Activated CD8-positive, alpha-beta T cell treated with anti-CD3 and anti-CD28 coated beads, Interleukin-2, amount 10 ng/mL, durations not matched to agents 7 days and 5 days (primary cell): ENCODE measurements at places on chromosomes 5 and 9.
A peak's percentile ranks its signal among the peaks of the same experiment; 100 is the strongest.

GRCh38 chr9:113724202-113724601 is 151.9 kb upstream of the ZNF618 start:
- no peak for DNase-seq

GRCh38 chr9:91963711-91964240 is 13.7 kb upstream of the ROR2 start:
- no peak for DNase-seq

DNA sequence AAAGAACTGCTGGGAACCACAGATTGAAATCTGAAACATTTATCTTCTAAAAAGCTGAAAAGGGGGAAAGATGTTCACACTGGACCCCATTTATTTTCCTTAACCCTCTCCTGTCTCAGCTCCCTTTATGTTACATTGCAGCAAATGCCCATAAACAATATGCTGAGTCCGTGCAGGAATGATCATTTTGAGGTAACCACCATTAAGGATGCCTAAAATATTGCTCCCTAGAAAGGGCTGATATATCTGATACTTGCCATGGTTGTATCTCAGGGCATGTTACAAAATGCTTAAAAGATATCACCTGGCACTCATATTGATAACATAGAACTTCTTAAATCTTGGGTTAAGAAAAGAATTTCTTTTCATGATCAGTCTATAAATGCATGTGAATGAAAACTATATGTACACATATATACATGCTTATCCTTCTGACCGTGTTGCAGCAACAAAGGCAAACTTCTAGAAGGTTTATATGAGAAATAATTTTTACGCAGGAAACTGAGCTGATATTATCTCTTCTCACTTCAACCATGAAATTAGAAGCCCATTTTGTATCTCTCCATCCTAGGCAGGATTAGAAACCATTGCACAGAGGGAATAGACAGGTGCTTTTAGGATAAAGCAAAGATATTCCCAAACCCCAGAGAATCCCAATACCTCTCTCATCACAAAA is 362.7 kb upstream of the SLC30A5 start:
- no peak for DNase-seq

DNA sequence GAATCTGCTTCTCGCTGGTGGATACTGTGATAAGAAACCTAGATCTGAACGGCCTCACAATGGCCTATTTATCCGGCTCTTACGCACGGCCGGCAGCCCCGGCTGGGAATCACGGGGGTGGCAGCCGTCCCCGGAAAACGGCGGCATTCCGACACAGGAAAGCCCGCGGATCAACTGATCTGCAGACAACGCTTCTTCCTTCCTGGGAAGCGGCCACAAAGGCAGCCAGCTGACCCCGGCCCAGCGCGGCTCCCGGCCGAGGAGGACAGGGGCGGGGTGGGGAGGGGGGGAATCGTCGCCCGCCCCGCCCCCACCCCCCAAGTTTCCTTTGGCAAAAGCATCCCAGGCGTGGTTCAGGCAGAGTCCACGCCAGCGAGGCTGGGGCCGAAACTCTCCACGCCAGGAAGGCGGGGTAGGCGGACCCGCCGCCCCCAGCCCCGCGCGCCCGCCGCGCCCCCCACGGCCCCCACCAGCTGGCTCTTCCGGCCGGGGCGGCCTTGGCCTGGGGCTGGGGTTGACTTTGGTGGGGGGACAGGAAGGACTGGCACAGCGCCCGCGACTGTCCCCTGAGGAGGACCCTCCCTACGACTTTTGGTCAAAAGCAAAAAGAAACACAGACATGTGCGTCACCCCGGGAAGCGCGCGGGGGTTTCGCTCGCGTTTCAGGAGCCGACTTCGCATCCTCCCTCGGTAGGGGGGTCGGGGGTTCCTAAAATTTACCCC is 247.7 kb upstream of the ANKRD55 start:
- DNase-seq: peak; percentile 25

DNA sequence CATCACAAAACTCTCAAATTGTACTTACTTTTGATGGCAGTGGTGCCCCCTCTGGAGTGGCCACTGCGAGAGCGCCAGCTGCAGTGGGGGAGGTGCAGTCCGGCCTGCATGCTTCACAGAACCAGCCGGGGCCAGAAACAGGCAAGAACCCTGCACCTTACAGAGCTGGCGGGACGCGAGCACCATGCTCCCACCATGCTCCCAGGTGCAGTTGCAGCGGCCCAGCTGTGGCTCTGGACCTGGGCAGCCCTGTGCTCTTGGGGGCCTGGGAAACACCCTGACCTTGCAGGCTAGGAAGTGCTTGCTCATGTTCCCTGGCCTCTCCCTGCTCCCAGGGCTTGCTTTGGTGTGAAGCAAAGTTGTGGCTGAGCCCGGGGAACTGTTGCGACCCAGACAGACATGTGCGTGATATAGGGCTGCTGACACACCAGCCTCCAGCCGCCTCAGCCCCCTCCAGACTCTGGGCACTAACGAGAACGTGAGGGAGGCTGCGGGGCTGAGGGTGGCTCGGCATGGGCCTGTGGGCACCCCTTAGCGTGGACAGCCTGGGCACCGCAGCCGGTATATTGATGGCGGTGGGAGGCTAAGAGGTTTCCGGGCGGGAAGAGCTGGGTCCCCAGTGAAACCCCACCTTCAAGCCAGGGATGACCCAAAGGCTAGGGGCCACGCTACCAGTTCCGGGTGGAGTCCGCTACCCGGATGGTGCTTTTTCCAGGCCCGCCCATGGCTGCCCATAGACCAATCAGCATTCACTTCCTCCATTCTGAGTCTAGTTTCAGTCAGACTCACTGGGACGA is 1809.9 kb upstream of the ACO1 start:
- DNase-seq: no peak

DNA sequence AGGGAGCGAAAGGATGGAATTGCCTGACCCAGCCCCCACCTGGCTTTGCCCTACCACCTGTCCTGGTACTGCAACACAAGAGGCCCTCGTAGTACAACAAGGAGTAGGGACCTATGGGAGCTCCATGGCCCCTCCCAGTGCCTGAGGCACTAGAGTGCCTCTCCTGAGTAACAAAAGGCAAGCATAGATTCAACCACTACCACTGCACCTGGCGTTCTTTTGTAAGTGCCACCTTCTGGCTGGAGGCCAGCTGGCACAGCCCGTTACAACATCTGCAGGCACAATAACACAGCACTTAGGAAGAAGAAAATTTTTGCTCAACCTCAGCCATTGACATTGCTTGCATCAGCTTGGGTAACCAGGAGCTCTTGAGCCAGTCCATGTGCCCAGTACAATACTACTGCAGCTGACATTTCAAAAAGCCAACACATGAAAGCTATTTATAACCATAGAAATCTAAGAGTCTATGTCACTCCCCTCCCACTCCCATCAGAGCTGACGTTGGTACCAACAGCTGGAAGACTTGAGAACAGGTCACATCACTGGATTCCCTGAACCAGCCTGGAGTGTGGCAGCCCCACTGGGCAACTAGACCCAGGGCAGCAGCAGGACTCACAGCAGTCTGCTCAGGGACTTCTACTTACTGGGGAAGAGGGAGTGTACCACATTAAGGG is 17.7 kb upstream of the FAM174A start:
- no peak for DNase-seq

- DNase-seq: no peak
Observed at GRCh38 chr5:135386886-135387628, 12.0 kb downstream of the MACROH2A1 start.

DNA sequence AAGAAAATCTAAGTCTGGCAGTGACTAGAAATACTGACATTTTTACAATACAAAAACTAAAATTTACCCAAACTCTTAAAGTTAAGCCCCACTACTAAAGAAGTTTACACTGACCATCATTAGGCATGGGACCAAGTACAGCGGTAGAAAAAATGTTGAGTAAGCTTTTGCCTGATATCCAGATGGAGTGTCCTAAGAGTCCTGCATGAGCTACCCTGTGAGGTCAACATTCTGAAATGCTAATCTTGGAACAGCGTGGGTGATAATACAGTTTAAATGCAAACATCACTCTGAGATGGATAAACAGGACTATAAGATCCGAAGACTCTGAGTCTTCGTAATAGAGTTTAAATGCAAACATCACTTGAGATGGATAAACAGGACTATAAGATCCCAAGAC is 189.7 kb downstream of the DCP2 start:
- no peak for DNase-seq

GRCh38 chr5:170557314-170557713 is 53.5 kb downstream of the KCNIP1 start:
- no peak for DNase-seq

DNA sequence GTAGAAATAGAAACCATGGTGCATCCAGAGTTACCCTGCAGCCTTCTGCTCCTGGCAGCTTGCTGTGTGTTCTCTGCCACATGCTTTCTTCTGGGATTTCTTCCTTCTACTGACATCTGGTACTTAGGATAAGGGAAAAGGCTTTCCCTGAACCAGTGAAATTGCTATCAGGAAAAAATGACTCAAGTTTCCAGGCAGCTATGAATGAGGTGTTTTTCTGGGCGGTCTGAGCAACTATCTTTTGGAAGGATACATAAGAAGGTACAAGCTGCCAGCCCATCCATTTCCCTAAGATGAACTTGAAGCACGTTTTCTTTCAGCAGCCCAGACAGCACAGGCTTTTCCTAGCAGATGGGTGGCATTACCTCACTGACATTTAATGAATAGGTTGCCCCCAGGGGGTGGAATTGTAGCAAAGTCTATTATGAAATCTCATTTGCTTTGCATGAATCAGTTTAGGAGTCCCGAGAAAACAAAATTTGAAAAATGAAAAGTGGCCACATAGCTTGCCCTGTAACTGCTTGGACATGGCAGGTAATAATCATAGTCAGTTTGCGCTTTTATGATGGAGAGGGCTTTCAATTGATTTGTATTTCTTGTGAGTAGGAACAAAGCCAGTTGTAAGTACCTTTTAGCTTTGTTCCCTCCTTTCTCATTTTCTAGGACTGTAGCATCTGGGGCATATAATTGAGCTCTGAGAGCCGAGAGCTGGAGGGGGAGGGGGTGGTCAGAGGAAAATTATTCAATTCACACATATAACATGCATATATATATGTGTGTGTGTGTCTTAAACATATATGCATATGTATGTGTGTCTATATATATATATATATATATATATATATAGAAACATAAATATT is 108.5 kb downstream of the C9orf152 start:
- DNase-seq: no peak

- DNase-seq: no peak
Observed at GRCh38 chr9:89613912-89614892, 9.4 kb downstream of the GADD45G start.
